Stimulated activated CD4-positive, alpha-beta T cell treated with anti-CD3 and anti-CD28 coated beads, Interleukin-12 subunit alpha, Interleukin-12 subunit beta, amount 100 ng/mL, for 24 hours (primary cell): ENCODE measurements at places on chromosomes 7 and 10.

- no peak for DNase-seq
Measured at GRCh38 chr10:70355051-70356021, 27.1 kb downstream of the LRRC20 start.

DNA sequence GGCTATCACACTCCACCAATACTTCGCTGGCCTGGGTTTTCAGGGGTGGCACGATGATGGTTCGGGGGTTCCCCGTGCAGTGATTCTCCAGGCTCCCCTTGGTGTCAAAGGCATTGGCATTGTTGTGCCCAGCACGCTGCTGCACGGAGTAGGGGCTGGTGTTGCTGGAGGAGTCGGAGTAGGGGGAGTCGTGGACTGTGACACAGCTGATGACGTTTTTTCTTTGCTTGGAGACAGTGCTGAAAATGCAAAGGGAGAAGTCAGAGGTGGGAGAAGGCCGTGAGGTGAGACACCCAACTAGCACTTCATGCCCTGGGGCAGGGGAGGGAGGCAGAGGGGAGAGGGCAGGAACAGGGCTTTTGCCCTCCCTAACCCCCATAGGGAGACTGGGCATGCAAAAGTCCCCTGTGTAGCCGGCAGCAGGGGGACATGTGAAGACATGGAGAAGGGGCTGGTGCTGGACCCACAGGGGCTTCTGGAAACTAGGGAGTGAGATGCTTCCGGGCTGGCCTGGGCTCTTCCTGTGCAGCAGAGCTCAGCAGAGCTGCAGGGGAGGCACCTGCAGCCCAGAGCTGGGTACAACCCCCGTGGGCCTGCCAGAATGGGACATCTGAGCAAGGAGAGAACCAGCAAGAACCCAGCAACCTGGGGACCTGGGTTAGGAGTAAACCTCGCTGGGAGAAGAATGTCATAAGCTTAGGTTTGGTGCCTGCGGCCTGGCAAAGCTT lies 60.5 kb downstream of the CLEC2L start:
- DNase-seq, result no peak

DNA sequence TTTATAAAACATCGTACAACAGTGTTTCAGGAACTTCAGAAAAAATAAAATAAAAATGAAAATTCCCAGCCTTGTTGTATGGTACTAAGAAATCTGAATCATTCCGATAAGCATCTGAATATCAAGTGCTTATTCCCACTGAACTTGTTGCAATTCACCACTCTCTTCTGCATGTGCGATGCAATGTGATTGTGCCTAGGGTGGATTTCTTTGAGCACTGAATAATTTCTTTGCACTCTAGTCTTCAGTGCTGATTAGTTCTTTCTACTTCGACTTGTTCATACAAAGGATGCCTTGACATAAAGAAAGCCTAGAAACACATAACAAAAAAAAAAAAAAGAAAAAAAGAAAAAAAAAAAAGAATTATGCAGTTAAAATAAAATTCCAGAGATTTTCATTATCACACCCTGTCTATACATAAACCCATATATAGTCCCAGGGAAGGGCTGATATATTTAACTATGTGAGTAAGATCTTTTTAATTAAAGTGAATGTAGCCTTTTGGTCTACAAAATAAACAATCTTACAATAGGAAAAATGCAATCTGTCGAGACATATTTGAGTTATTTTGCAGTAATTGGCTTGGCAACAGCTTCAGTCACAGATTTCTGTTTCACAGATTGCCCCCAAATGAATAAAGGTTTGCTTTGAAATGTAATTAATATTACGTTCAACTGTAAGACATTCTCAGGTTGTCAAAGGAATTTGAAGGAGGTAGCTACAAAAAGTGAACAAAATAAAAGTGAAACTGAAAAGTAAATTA lies 1118.9 kb upstream of the CELF2 start:
- no peak for DNase-seq

- DNase-seq, result no peak
Measured at GRCh38 chr10:51896849-51897248, 197.5 kb upstream of the CSTF2T start.

DNA sequence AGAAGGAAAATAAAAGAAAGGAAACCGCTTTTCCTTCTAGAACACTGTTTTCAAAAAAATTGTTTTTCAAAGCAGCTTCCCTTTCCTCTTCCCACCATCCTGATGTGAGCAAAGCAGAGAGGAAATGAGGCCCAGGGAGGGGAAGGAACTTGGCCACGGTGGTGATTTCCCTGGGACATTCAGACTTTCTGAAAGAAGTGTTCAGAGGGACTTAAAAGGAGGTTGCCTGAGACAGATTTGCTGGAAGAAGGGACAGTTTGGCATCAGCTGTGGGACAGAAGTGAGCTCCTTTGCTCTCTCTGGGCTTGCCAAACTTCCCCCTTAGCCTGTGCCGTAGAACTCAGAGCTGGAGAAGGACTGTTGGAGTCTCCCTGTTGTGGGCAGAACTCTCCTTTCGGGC lies 30.3 kb downstream of the ADCYAP1R1 start:
- no peak for DNase-seq

DNA sequence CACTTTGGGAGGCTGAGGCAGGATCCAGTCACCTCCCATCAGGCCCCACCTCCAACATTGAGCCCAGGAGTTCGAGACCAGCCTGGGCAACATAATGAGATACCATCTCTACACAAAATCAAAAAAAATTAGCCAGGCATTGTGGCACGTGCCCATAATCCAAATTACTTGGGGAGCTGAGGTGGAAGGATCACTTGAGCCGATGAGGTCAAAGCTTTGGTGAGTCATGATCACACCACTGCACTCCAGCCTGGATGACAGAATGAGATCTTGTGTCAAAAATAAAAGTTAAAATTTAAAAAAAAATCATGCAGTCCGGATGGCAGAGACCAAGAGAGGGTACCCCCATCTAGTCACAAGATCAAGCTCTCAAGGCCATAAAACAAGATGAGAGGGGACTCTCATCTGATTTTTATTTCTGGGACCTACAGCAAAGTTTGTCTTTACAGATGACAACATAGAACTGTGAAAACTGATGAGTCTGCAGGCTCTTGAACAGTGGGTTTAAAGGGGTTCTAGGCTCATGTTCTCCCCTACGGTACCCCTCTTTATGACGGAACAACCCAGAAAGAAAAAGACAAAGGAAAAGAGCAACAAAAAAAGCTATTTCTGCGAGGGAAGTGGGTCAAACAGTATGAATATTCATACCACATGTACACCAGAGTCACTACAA lies 28.9 kb upstream of the CREB3L2 start:
- no peak for DNase-seq
